ENCODE measurements at places on chromosomes 16 and 17. TPM values are rescaled to one million over a fixed set of nuclear protein-coding genes. Genes with fewer than 3 reads are reported as not detected.
A peak's percentile ranks its signal among the peaks of the same experiment; 100 is the strongest.

- DNase-seq: no peak
Observed at GRCh38 chr17:32719689-32720088, 157.2 kb downstream of the MYO1D start.

DNA sequence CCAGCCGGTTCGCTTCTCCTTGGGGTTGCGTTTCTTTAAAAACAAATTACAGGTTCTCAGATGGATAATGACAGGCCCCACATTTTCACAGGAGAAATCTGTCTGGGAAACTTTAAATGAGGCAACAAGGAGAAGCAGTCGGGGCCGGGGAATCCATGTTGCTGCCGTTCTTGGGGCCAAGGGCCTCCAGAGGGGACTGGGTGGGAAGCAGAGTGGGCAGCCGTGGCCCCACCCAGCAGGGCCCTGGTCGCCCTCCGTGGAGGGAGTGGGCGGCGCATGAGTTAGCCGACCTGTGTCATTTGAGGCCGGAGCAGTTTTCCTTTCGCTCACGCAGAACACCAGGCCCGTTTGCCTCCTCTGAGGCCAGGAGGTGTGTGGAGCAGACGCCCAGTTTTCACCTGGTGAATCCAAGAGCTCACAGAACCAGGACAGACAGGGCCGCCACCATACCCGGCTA is 207.7 kb upstream of the CIBAR2 start:
- DNase-seq: no peak

- DNase-seq: peak; percentile 96
Observed at GRCh38 chr17:30831663-30832437, at the start of gene ATAD5. Gene ATAD5 (plus strand): TSS chr17:30831966. CDS start chr17:30832348, 382 bp downstream.

GRCh38 chr17:81332914-81333528 is 37.9 kb upstream of the SLC38A10 start:
- DNase-seq: no peak

Gene OR3A2
- total RNA-seq: 1.2 TPM

- DNase-seq: peak; percentile 87
Observed at GRCh38 chr17:35740997-35741931, 9.8 kb downstream of the RASL10B start.

Gene CYBC1
- total RNA-seq: 84.9 TPM

DNA sequence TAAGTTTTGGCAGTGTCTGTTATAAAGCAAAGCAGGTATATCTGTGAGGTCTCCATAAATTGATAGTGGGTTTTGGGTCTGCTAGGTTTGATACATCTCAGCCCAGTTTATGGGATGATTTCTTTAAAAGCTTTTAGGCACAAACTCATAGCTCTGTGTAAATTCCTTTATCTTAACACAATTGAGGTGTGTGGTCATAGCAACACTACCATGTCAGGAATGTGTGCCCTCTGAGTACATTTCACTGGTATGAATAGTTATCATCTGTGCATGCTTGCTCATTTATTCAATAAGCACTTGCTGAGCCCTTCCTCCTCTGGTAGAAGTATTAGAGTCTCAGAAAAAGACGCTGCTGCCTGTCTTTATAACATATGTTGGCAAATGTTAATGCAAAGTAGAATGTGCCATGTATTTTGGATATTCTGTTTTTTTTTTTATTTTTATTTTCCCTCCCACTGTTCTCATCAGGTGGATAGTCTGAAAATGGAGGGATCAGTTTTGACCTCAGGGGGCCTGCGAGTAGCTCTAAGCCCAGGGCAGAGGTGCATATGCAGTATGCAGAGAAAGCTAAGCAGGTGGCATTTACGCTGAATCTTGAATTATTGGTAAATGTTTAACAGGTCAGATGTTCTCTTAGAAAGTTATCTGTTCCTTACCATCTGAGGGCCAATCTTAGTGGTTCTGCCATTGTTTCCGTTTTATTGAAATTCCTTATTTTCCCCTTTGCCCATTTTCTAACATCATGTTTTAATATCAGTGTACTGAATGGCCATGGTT is 90.7 kb downstream of the WNT3 start:
- DNase-seq: no peak

GRCh38 chr17:46121841-46122485 is 71.3 kb downstream of the KANSL1 start:
- DNase-seq: no peak

GRCh38 chr17:63963123-63963522 is 9.6 kb downstream of the SCN4A start:
- no peak for DNase-seq

DNA sequence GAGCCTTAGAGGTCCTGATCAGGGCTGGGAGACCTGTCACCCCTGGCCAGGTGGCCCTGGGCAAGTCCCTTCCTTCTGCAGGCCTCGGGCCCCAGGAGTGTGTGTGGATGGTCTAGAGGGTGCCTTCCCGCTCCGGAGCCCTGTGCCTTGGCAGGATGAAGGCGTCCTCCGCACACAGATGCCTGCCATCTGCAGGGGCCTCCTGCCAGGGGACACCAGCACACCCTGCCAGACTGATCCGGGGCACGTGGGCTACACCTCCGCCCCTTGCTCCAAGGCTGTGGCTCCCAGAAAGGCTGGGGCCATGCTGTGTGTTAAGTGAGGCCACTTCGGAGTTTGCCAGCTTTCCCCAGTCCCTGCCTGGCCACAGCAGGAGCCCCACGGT is 30.7 kb downstream of the NPTX1 start:
- no peak for DNase-seq

DNA sequence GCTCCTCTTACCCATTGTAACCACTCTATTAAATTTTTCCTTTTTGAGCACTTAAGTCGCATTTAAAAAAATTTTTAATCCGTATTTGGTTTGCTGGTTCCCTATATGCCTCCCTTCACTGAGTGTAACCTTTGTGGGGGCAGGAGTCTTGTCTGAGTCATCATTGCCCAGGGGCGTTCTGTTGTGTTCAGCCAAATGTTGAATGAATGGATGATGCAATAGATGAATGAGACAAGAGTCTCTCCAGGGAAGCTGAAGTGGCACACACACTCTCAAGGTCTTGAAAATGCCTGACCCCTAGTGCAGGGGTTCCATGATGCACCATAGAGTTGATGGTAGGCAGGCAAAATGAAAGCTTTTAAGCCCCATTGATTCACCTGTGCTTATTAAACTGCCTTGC is 123.0 kb upstream of the RBFOX1 start:
- no peak for DNase-seq

GRCh38 chr17:1592751-1593629 is 30.4 kb upstream of the PITPNA start:
- no peak for DNase-seq

GRCh38 chr17:68468788-68469187 is 11.5 kb upstream of the WIPI1 start:
- DNase-seq: no peak

DNA sequence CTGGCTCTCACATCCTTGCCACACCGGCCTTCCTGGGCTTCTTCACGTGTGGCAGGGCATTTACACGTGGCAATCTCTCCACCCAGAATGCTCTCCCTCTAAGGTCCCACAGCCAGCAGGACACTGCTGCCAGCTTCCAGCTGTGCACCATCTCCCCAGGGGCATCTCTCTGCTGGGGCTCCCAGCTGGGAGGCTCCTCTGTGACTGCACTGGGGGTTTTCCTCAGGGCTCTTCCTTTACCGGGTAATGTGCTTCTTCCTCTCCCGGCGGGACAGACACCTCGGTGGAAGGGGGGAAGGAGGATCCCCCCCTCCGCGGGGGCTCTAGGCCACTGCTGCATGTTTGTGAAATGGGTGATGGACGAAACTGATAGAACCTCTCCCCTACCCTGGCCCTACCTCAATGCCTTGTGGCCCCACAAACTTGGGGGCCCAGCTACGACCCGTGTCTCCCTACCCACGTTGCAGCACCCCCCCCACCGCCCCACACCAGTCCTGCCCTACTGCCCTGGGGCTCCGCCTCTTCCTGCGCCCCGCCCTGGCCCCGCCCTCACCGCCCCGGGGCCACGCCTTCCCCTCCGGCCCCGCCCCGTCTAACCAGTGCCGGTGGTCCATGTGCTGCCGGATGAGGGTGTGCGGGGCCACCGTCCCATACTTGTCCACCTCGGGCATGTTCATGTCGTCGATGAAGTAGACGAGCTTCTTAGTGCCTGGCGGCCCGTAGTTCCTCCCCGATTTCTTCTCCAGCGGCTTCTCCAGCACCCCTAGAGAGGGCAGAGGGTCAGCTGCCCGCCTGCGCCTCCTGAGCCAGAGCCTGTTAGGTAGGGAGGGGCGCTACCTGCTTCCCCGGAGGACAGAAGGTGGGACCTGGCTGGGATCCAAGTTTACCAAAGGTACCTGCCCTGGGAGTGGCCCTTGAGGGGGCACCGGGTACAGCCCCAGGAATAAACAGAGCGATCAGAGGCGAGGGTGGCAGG is 92.6 kb downstream of the DNAH17 start:
- DNase-seq: no peak

Gene HOXB2
- 19.3 TPM for total RNA-seq

DNA sequence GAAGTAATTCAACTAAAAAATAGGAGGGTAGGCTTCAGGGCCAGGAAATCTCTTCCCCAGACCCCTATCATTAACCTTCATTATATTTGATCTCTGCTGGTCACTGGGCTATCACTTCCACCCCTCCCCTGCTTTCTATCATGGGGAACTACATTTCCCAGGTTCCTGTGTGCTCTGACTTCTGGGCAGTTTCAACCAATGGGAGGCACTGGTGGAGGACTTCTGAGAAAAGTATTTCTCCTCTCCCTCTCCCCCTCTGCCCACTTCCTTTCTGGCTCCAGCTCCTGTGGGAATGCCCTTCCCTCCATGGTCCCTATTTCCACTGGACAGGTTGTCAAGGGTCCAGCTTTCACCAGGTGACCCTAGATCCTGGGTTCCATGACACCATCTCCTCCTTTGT is 364.4 kb downstream of the C16orf95 start:
- DNase-seq: no peak

- no peak for DNase-seq
Observed at GRCh38 chr16:19515757-19516156, 6.1 kb downstream of the GDE1 start.

GRCh38 chr17:36070427-36070826 is 6.4 kb downstream of the CCL18 start:
- no peak for DNase-seq

DNA sequence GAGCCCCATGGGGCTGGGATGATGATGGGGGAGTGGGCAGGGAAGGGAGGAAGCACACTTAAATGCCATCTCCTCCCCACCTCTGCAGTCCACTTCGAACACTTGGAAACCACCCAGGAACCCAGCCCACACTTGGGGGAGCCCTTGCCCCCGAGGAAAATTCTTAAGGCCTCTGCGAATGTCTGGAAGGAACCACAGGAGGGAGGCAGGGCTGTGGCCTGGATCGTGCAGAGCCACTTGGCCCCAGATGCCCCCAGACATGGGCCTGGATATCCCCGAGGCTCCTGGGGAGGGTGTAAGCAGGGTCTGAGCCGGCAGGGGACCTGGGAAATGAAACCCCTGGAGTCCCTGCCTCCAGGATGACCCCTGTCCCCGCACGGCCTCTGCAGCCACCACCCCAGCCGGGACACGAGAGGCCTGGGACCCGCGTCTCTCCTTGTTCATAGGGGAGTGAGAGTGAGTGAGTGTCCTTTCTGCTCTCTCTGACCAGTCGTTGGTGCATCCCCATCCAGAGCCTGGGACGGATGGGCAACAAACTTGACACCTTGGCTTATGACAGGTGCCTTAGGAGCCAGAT is 11.8 kb upstream of the MTSS2 start:
- DNase-seq: no peak

GRCh38 chr17:31596382-31597323 is 205.2 kb downstream of the RAB11FIP4 start:
- peak; percentile 87 for DNase-seq

- no peak for DNase-seq
Observed at GRCh38 chr17:29133121-29133713, 47.0 kb downstream of the MYO18A start.

DNA sequence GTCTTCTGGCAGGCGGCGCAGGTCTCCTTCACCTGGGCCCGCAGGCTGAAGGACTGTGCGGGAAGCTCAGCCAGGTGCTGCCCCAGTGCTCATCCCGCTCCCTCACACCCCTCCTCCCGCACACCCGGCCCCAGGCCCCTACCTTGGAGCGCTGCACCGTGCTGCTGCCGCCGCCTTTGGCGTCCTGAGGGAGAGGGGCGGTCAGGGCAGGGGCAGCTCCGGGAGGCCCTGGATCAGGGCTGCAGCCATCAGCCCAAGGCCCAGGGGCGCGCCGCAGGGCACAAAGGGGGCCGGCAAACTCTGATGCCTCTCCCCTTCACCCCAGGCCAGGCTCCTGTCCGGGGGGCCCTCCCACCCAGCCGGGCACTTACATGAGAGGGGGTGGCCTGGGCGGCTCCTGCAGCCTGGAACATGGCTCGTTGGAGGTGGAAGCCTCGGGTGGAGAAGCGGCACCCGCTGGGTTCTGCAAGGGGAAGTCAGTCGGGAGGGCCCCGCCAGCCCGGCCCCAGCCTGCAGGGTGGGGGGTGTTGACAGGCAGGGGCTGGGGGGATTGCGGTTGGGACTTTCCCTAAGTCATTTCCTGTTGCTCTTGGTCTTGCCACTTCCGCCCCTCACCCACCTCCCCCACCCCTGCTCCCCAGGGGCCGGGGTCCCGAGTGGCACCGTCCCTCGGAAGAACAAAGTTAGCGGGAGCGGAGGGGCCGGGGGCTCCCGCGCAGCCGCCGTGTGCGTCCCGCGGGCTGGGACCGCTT is 863 bp downstream of the LIMD2 start:
- no peak for DNase-seq

Gene HBQ1
- total RNA-seq: not detected

GRCh38 chr16:69589434-69590269 is 23.9 kb downstream of the NFAT5 start:
- no peak for DNase-seq

GRCh38 chr17:55496094-55496881 is 15.0 kb downstream of the SMIM36 start:
- no peak for DNase-seq
